Neural crest cell (in vitro differentiated cells): ENCODE measurements at places on chromosomes 11 and 22. TPM values are rescaled to one million over a fixed set of nuclear protein-coding genes. Genes with fewer than 3 reads are reported as not detected.

GRCh38 chr11:116610190-116610589, 162.6 kb downstream of the BUD13 start:
- DNase-seq: no peak
- no peaks in the 10 kb centered on the region for H3K36me3 ChIP-seq
- H3K4me3 ChIP-seq: no peak overlapping the region
- no peaks in the 10 kb centered on the region for H3K4me1 ChIP-seq

DNA sequence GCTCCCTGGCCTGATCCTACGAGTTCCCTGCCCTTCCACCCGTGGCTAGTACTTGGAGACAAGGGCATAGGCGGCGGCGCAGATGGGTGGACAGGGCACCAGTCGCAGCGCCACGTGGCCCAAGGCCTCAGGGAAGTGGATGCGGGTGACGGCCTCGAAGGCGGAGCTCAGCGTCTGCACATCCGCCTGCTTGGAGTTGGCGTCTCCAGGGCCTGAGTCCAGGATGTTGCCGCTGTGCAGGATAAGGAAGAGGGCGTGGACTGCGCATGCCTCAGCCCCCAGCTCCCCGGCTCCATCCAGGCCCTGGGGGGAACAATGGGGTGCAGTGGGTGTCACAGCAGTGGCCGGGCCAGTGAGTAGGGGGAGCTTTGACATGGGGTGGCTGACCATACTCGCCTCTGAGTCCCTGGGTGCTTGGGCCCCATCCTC, 6.6 kb downstream of the PITPNM1 start:
- H3K27me3 ChIP-seq: no peaks in the 10 kb centered on the region
- H3K4me1 ChIP-seq: peaks cover 7% of the 10 kb centered on the region
- no peak for DNase-seq
- peaks cover 12% of the 10 kb centered on the region for H3K36me3 ChIP-seq
- H3K27ac ChIP-seq: no peak overlapping the region
- H3K4me3 ChIP-seq: no peak overlapping the region

DNA sequence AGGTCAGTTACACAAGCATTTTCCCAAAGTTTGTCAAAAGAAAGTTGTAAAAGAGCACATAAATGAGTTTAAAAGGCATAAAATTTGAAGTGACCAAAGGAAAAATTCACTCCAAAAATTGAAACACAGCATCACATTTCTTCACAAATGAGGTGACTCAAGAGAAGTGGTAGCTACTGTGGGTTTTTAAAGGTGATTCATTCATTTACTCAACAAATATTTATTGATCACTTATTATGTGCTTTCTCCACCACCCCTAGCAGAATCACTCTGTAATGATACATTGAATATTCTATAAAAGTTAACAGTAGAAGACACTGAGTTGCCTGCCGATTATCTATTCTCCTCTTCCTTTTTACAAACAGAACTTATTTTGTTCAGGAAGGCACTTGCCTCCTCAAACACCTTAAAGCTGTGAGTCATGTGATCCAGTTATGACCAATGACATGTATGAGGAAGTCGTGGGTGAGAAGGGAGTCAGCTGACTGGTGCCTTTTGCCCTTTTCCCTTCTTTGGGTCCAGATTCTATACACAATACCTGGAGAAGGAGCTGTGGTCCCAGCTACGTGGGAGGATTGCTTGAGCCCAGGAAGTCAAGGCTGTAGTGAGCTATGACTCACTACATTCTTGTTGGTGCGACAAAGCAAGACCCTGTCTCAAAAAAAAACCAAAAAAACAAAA, 67.7 kb upstream of the CLNS1A start:
- H3K4me3 ChIP-seq: no peak overlapping the region
- H3K27ac ChIP-seq: no peak overlapping the region

GRCh38 chr22:44520465-44521094, 22.5 kb upstream of the RTL6 start:
- peaks cover 14% of the 10 kb centered on the region for H3K4me1 ChIP-seq
- DNase-seq: no peak
- peaks cover 26% of the 10 kb centered on the region for H3K27me3 ChIP-seq
- H3K27ac ChIP-seq: no peak overlapping the region

DNA sequence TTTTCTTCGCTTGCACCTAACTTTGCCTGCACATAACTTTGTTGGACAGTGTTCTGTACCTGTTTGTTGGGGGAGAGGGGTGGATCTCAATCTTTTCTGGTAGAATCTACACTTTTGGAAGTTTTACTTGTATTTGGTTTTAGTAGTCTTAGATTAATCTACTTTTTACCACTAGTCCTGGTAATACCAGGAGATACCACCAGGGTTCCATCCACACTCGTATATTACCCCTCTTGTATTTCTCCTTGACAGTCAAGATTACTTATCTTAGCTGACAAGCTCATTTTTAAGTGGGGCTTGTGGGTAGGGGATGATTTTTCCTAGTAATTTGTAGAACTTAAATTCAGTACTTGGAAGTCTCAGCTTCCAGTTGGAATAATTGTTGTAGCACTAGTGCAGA, 37.3 kb upstream of the TECTA start:
- peaks cover 8% of the 10 kb centered on the region for H3K36me3 ChIP-seq
- no peaks in the 10 kb centered on the region for H3K4me1 ChIP-seq
- no peaks in the 10 kb centered on the region for H3K27me3 ChIP-seq

GRCh38 chr22:42997582-42998090, 17.3 kb downstream of the PACSIN2 start:
- H3K4me1 ChIP-seq: peaks cover 51% of the 10 kb centered on the region
- H3K27ac ChIP-seq: no peak overlapping the region
- no peaks in the 10 kb centered on the region for H3K27me3 ChIP-seq
- peaks cover 16% of the 10 kb centered on the region for H3K36me3 ChIP-seq
- DNase-seq: no peak

APOBEC3G gene
- total RNA-seq: 1.3 and 2.1 TPM in 2 replicates

JAML gene
- not detected in 2 replicates for total RNA-seq
